Kidney (tissue), 22 donors: ENCODE measurements at places on chromosomes 7 and 10. TPM values are rescaled to one million over a fixed set of nuclear protein-coding genes. Genes with fewer than 3 reads are reported as not detected.

Gene NODAL
- total RNA-seq, result not detected

DNA sequence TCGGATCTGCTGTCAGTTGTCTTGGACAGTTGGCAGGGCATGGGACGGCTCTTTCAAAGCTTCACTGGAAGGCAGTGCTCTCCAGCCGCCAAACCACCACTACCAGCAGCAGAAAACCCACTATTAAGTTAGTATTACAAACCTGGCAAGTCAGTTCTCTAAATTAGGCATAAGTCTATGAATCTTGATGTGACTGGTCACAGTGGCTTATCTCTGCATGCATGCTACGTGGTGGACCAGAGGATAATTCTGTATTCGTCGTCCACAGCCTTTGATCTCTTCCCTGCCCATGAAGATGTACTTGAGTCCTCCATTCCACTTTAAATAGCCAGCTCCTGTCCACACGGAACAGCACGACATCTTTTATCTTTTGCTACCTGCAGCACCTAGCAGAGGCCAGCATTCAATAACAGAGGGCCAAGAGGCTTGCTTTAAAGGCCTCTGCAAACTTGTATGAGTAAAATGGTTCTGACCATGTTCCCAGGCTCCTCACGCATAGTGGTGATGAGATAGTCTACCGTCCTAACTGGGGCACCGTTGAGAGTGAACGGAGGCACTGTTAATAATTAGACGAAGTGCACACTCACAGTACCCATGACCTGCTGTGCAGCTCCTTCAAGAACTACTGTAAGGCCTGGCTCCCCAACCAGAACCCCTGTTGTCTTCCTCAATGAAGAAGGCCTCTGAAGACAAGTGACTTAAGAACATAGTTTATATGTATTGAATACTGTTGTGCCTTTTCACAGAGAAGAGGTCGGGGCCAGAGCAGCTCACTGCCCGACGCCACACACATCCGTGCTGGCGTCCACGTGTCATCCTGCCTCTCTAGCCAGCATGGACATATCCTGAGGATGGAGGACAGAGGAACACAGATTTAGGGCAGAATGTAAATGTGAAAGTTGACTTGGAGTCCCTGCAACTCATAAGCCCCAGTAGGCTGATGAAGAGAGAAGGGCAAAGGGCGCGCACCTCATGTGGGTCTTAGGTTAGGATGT, 1.0 kb downstream of the GPR146 start:
- no peaks in the 10 kb centered on the region for H3K4me1 ChIP-seq
- peak overlapping the region; percentile 72 for H3K4me3 ChIP-seq
- DNase-seq, result peak; percentile 60
- no peaks in the 10 kb centered on the region for H3K36me3 ChIP-seq

DNA sequence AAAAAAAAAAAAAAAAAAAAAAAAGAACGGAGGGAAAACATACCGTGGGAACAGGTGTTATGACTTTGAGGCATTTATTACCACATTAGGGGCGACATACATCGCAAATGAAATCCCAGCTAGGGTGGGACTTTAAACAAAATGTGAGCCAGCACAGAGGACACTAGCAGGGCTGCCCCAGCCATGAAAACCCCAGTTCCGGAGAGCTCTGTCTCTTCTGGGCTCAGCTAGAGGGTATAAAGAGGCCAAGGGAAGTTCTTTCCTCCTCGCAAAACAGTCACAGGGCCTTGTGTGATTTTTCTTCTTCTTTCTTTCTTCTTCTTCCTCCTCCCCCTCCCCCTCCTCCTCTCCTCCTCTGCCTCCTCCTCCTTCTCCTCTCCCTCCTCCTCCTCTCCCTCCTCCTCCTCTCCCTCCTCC, 59.9 kb upstream of the ECHDC3 start:
- DNase-seq, result no peak
- H3K27me3 ChIP-seq, result no peaks in the 10 kb centered on the region
- H3K4me3 ChIP-seq, result no peak overlapping the region
- H3K27ac ChIP-seq, result no peak overlapping the region
- H3K36me3 ChIP-seq, result no peaks in the 10 kb centered on the region

Gene IL2RA
- total RNA-seq, result 11.9 TPM
